GM12892 (cell line): ENCODE measurements at places on chromosomes 13 and 19.

GRCh38 chr13:101398920-101399319, 17.4 kb downstream of the NALCN start:
- no peak for DNase-seq

- no peak for DNase-seq
Measured at GRCh38 chr19:30406220-30407067, 34.3 kb downstream of the ZNF536 start.

- no peak for DNase-seq
Measured at GRCh38 chr13:110305544-110305943, 1.4 kb downstream of the COL4A1 start.

- DNase-seq = peak; percentile 70
Measured at GRCh38 chr13:41465241-41465847, 8.0 kb downstream of the RGCC start.

- DNase-seq = no peak
Measured at GRCh38 chr13:99135591-99135990, 65.1 kb upstream of the UBAC2 start.

GRCh38 chr13:43077461-43077860, 54.1 kb downstream of the DNAJC15 start:
- no peak for DNase-seq

GRCh38 chr13:44365008-44365407, 8.6 kb upstream of the SERP2 start:
- no peak for DNase-seq

DNA sequence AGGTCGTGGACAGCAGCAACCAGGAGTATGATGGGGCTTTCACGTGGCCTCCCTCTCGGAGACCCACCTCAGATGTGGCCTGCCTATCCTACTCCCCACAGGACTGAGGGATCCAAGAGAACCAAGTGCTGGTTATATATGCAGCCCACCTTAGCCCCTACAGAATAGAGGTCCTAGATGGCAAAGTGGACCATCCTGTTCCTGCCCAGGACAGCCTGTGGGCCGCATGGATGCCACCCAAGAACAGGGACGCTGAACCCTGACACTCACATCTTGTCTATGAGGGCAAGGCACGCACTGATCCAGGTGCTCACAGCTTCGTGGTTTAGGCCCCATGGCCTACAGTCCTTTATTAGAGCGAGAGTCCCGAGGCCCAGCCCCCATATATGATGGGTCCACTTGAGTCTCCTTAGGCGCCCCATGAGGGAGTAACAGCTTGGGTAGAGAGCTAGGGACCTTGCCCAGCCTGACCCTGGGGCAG, 1.5 kb upstream of the SLC27A5 start:
- no peak for DNase-seq

GRCh38 chr19:36041831-36042230, 9.2 kb upstream of the CLIP3 start:
- no peak for DNase-seq

DNA sequence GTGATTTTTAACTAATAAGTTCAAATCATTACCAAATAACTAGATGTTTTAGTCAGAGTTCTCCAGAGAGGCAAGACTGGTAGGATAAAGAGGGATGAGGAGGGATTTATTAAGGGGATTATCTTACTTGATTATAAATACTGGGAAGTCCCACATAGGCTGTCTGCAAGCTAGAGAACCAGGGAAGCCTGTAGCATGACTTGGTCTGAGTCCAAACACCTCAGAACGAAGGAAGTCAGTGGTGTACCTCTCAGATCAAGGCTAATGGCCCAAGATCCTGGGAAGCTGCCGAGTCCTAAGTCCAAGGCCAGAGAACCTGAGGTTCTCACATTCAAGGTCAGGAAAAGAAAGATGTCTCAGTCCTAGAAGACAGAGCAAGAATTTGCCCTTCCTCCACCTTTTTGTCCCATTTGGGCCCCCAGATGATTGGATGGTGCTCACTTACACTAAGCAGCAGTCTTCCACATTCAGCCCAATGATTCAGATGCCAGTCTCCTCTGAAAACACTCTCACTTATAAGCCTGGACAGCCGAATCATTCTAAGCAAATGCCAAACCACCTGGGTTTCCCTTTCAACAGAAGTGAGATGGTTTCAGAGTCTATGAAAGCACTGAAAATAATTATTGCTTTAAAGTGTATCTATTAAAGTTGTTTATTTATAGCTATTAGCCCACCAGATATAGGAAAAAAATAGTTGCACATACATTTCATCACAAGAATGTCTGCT, 1599.2 kb downstream of the OLFM4 start:
- no peak for DNase-seq

GRCh38 chr13:113874177-113874576, 10.3 kb upstream of the GAS6 start:
- DNase-seq = no peak

DNA sequence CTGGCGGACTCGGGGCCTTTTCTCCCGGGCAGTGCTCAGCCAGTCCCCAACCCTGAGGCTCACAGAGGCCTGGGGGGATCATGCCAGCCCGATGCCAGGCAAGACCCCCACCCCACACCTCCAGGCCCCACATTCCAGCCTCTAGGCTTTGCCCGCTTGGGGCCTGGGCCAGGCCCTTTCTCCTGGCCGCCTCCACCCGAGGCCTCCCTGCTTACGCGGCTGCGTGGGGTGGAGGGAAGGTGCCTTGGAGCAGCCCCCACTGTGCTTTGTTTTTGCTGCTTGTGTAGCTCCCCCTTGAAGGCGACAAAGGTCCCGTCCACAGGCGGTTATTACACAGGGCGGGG, 38.4 kb downstream of the SMIM24 start:
- no peak for DNase-seq

GRCh38 chr19:29837448-29837981, 25.7 kb downstream of the CCNE1 start:
- peak; percentile 68 for DNase-seq

DNA sequence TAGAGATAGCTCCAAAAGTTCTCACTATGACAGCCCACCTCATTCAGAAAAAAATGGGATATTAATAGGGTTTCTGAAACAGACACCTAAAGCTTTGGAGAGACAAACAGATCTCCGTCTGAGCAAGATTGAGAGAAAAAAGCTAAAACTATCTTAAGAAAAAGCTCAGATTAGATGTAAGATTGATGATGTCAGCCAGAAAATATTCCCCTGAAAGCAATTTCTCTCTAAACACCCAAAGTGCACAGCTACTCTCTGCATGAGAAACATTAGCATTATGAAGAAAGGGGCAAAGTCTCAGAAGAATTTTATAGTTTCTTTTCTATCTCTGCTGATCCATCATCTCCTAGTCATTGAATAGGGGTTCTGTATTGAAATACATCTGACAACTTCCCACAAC, 148.9 kb downstream of the ZNF737 start:
- no peak for DNase-seq
